Right atrium auricular region (tissue), 2 donors: ENCODE measurements at places on chromosomes 7 and 10. TPM values are rescaled to one million over a fixed set of nuclear protein-coding genes. Genes with fewer than 3 reads are reported as not detected.

Gene KCNIP2
- total RNA-seq = 653 TPM

Gene POM121L12
- total RNA-seq = not detected

Gene C10orf62
- 0.67 TPM for total RNA-seq

Gene PCBD1
- total RNA-seq = 79.4 TPM

- DNase-seq = no peak
Measured at GRCh38 chr10:20354166-20354565, 537.9 kb downstream of the PLXDC2 start.

DNA sequence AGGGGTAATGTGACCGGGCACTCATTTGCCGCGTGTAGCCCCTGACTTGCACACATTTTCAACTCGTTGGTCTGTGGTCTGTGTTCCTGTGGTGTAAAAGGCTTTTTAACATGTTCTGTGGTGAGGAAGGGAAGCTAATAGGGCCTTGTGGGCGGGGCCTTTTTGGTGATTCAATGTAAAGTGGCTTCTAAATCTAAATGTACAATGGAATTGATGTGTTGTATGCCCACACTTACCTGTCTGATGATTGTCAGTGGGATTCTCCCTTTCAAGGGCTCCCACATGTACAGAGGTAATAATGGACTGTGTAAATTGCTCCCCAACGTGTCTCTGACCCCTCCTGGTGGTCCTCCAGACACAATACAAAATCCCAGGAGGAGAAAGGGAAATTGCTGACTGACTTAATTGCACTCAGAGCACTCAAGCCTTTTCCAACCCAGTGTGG lies 43.1 kb upstream of the GATAD1 start:
- DNase-seq = no peak
